ENCODE measurements at places on chromosomes 13 and 19.
A peak's percentile ranks its signal among the peaks of the same experiment; 100 is the strongest.

- DNase-seq: no peak
These were observed 694 bp downstream of the CLN5 start for GRCh38 chr13:76992548-76993001.

- DNase-seq: no peak
These were observed 89.5 kb upstream of the RFC3 start for GRCh38 chr13:33728271-33729037.

DNA sequence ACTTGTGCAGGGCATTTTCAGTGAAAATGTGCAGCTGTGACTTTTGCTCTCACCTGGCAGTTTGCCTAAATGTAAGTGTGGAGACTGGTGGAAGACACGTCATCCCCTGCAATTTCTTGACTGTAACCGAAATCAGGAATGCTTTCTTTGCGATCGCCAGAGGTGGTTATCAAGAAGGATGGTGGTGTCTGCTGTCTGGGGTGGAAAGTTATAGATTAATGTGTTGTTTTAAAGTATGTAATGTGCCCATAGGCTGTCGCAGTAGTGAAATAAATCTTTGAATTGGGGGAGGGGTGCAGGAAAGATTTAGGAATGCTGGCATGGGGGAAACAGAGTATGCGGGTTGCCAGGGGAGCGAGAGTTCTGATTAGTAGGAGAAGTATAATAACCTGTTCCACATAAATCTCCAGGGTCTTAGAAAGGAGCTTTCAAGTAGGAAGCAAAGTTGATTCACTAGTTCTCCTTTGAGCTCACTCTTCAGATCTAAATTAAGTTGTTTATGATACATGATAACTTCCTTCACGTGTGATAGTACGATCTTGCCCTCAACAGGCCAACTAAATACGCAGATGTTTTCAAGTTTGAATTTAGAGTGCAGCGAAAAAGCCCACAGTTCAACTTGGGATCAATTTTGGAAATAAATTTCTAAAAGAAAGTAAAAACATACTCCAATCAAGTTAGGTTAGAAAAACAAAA is 1520.0 kb upstream of the SLC10A2 start:
- no peak for DNase-seq

GRCh38 chr13:103430368-103430767 is 364.2 kb upstream of the SLC10A2 start:
- no peak for DNase-seq

GRCh38 chr19:41225238-41226052 is 6.4 kb downstream of the AXL start:
- no peak for DNase-seq

GRCh38 chr19:23762884-23763711 is 4.4 kb upstream of the ZNF681 start:
- no peak for DNase-seq

GRCh38 chr13:97445522-97446187 is 11.7 kb downstream of the RAP2A start:
- DNase-seq: peak; percentile 94

DNA sequence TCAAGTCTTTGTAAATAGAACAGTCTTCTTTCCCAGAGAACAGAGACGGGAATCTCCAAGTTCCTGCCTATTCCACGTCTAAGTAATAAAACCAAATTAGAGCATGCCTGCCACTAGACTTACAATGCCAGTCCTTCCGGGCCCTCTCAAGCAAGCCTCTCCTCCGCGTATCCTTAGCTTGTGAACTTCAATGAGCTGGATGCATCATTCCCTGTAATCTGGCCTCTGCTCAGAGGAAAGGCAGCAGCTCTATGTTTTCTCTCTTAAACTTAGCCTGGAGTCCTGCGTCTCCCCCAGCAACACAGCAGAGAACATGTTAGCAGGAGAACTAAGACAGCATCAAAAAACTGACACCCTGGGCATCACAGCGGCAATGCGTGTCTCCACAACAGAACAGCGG is 8.2 kb downstream of the NALCN start:
- no peak for DNase-seq

DNA sequence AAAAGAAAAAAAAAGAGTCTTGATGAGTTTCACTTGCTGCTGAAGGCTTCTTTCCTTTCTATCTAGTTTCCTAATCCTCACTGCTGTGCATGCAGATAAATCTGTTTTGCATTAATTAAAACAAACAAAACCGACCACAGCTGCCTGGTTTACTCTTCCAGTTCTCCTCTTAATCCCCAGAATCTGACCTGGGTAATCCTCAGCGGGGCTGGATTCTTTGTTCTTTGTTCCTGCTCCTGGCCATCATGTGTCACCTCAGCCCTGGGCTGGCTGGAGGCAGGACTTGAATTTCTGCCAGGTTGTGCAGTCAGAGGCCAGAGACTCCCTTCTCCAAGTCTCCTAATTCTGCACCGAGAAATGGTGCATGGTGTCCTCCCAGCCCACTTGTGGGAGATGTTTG is 52.2 kb upstream of the CYP4F8 start:
- DNase-seq: no peak

GRCh38 chr13:24557081-24557480 is 44.5 kb upstream of the PARP4 start:
- no peak for DNase-seq

DNA sequence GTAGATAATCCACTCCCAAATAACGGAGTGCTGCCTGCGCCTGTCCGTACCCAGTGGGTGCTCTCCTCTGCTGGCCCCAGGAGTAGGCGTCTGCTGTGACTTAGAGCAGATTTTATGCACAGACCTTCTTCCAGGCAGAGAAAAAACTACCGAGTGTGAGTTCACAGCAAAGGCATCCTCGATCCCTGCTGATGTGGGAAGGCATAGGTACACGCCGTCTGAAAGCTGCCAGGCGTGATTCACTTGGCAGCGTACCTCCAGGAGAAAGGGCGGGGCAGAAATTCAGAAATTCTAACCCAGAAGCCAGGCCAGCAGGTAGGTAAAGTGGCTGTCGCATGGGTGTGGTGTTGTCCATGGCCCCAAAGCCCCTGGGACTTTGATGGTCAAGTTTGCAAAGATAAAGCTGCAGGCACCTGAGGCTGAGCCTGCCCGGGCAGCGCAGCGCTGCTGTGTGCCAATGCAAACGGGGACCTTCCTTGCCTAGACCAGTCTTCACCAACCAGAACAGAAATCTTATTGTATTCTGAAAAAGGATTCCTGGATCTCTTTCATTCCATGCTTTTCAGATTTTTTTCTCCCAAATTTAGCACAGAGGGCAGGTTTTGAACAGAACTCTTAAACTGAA is 36.3 kb downstream of the COL4A2 start:
- no peak for DNase-seq

GRCh38 chr13:33264620-33264978 is 21.0 kb downstream of the STARD13 start:
- no peak for DNase-seq

- DNase-seq: no peak
These were observed 2267.7 kb downstream of the PCDH9 start for GRCh38 chr13:64962404-64962803.

- DNase-seq: no peak
These were observed 20.3 kb upstream of the RAP2A start for GRCh38 chr13:97413694-97414093.

DNA sequence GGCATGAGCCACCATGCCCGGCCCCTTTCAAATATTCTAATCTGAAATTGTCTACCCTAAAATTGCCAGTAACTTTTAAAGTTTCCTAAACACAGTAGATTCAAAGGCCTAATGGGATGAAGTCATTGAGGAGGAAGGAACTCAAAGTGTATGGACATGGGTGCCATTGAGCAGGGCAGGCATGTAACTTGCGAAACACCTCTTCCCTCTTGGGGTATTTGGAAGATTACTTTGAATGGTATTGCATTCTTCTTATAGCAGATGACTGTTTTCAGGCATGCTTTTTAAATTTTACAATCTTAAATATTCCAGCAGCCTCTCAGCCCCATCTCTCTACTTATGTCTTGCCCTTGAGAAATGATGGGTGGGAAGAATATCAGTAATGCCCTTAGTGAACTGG is 21.0 kb downstream of the TM9SF2 start:
- DNase-seq: no peak

DNA sequence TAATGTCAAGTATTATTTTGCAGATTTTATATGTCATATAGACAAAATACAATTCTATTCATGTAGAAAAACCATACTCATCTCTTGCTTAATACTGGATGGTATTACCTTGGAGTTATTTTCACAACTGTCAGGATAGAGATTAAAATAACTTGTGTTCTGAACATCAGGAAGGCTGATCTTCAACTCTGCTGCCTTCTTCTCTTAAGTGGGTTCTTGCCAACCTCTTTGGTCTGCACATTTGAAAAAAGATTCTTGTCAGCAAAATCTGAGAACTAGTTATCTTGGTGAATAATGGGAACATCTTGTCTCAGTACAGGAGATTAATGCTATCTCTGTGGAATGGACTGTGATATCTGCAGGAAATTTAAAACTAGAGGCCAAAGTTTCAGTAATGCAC is 95.2 kb upstream of the FAM216B start:
- DNase-seq: no peak

DNA sequence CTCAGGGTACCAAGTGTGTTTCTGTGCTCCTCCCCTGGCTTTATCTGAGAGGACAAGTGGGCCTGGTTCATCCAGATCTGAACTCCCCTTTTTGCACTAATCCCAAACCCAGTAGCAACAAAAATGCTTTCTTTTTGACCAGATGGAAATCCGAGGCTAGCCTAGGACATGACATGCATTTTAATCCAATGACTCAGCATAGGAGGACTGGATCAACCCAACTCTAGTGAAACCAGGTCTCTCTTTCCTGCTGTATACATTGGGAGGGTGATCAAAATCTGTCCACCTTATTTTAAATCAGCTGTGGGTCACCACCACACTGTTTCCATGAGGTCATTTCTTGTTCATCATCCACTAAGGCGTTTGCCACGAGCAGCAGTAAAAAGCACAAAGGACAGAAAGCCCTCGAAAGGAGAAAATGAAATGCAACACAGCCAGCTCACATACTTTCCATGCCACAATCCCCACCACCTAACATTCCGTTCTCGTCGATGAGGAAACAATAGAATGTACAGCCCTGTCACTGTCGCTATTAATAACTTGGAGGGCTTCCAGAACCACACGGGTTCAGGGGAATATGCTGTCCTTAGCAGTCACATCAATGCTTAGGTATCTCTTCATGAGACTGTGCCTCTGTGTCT is 543.0 kb downstream of the IRS2 start:
- peak; percentile 22 for DNase-seq

GRCh38 chr13:20828539-20829364 is 55.0 kb upstream of the EEF1AKMT1 start:
- DNase-seq: no peak

DNA sequence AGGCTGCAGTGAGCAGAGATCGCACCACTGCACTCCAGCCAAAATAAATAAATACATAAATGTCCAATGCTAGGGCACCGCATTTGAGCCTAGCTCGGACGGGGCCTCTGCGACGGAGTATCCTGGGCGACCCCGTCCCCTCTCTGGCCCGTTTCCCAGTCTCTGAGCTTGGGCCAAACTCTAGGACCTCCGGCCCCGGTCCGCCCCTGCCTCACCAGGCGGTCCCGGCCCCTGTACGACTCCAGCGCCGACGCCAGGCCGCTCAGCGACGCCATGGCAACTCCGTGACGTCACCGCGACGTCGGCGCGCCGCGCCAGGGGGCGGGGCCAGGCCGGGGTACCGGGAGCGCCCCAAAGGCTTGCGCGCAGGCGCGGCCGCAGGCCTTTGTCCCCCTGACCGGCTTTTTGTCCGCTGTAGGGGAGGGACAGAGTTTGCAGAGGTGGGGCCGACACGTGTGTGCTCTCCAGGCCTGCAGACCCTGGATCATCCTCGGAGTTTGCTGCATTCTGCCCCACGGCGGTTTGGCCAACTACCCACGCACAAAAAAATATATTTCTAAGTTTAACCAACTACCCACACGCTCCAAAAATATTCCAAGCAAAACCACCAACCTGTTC is at the start of gene PEX11G:
PEX11G (minus strand) TSS at position 300 of the 618 bp plus-strand sequence; CDS start at position 275, 25 bp downstream.
- DNase-seq: peak; percentile 84

DNA sequence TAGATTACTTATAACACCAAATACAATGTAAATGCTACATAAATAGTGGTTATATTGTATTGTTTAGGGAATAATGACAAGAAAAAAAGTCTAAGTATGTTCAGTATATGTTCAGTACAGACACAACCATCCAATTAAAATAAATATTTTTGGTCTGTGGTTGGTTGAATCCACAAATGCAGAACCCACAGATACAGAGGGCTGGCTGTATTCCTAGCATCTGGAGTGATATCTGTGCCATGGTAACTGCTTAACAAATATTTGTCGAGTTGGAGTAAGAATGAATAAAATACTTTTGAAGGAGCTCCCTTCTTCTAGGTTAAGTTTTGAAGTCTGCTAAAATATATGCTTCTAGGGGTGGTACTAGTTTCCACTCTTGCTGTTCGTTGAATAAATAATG is 241.0 kb downstream of the KLF5 start:
- no peak for DNase-seq

GRCh38 chr19:4991996-4992698 is 23.2 kb downstream of the KDM4B start:
- DNase-seq: no peak

- DNase-seq: no peak
These were observed 2.3 kb downstream of the ZNF536 start for GRCh38 chr19:30374539-30374864.

DNA sequence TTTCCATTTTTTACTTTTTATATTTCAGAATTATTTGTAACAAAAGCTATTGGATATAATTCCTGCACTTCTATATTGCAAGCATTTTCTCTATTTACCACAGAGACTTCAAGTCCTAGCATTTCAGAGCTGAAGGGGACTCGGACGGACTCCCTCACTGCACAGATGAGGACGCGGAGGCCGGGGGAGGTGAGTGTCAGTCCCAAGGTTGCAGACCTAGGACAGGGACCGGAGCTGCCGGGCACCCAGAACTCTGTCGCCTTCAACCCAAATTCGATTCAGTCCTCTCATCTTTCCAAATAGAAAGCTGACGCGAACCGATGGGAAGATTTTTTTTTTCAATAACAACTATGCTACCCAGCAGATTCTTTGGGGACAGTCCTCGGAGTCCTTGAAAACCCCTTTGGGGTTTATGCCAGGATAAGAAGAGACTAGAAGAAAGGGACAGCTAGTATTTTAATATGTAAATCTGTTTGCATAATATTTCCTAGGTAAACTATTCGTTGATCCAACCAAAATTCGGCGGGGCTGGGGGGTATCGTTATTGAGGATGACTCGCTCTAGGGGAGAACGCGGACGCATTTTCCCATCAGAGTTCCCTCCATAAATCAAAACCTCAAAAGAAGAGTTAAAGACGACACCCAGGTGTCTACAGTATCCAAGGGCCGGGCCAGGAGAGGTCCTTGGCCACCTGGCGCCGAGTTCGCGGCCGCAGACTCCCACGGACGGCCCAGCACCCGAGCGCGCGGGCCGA is 803 bp downstream of the FLT3 start:
- DNase-seq: no peak

GRCh38 chr13:99922631-99923404 is 48.7 kb downstream of the ZIC5 start:
- DNase-seq: no peak

DNA sequence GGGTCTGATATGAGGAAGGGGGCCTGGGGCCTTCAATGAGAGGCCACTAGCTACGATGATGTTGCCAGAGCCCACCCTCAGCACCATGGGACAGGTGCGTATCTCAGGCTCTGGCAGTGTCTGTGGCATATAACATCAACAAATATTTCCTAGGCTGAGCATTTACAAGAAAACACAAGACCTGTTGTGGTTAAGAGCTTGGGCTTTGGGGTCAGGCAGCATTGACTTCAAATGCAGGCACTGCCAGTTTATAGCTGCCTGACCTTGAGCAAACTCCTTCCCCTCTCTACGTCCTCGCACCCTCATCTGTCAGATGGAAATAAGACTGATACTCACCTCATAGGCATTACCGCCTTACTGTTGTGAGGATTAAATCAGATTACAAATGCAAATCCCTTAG is 156.0 kb downstream of the KATNAL1 start:
- no peak for DNase-seq

GRCh38 chr13:105642511-105642958 is 892.9 kb downstream of the EFNB2 start:
- no peak for DNase-seq

GRCh38 chr19:50897191-50897607 is 14.0 kb downstream of the KLK4 start:
- no peak for DNase-seq

All from SHP77 treated with DMSO at 0.1 percent for 48 hours (cell line).